Osteoblast (primary cell): ENCODE measurements at places on chromosomes 2 and 18. TPM values are rescaled to one million over a fixed set of nuclear protein-coding genes. Genes with fewer than 3 reads are reported as not detected.

The SCYGR2 gene
- total RNA-seq: not detected in 2 replicates

The TMEM200C gene
- under 0.01 TPM in 2 replicates for total RNA-seq

DNA sequence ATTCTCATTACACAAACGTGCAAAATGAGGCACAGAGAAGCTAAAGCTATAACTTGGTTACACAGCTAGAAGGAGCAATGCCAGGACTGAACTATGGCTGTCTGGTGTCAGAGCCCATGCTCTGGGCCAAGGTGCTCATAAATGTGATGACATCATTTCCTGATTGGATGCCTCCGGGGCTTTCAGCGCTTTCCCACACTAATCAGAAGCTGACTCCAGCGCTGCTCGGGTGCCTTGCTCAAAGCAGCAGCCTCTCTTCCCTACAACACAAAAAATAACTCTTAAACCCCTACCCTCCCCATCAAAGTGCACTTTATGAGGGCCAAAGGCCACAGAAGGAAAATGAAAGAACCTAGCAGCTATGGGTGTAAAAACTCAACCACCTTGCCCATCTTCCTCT is 90.7 kb downstream of the STK39 start:
- peak; percentile 74 for DNase-seq

DNA sequence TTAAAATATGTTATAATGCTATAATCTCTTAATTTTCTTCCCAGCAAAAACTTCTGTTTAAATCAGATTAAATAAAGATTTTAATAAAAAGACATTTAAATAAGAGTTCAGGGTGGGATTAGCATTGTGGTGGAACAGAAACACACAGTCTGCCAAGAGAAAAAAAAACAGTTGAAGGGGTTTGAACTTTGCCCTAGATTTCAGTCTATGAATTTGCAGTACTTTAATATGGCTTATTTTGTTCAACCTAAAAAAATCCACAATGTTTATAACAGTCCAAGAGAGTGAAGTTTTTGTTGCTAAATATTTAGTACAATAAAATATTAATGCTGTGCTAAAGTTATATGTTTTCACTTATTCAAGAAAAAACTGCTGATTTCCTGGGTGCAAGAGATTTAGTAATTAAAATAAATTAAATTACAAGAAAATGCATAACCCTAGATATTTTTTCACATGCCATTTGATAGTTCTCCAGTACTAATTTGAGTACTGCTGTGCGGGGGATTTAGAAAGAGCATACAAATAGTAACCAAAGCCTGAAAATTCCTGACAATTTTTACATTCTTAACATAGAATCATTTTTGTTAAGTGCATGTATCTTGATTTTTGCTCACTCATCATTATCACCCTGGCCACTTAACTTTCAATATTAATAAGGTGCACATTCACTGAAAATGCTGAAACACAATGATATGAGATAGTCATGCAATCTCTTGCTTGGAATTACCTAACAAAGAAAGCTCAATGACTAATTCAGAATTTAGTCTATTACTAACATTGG is 52.6 kb downstream of the SLC40A1 start:
- DNase-seq: no peak

DNA sequence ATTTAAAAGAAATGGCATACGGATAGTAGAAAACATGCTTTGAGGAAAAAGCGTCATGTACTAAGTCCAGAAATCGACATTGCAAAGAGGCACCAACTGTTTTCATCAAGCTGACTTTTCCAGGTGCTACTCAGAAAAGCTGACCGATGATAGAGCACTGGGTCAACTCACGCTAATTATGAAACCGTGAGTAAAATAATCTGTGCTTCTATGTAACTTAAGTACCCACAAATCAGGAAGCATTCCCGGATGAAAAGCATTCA is 353 bp upstream of the NUP35 start:
- DNase-seq: no peak

DNA sequence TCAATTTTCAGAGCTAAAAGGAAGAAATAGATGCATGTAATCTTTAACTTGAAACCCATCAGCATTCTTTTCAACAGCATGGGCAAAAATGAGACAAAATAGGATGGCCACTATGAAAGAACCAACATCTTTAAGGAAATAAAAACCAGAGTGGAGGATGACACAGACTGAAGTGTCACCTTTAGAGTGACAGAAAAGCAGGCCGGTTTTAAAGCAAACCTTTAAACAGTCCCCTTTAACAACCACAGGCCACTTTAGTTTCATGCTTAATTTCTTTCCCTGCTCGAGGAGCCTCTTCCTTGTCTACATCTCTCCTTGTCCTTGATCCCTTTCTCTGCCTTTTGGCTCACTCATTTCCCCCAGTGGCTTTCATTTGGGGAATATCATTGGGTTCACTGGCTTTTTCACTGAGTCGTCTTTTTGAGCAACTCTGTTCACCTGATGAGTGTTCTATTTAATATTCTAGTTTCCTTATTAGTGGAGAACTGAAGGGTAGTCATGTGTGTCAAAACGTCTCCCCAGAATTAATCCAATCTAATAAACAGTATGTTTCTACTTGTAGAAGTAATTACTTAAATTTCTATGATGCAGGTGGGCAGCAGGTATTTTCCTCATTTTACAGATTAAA is 72.5 kb downstream of the DOCK10 start:
- no peak for DNase-seq

GRCh38 chr2:191617575-191617974 is 60.4 kb upstream of the NABP1 start:
- no peak for DNase-seq

DNA sequence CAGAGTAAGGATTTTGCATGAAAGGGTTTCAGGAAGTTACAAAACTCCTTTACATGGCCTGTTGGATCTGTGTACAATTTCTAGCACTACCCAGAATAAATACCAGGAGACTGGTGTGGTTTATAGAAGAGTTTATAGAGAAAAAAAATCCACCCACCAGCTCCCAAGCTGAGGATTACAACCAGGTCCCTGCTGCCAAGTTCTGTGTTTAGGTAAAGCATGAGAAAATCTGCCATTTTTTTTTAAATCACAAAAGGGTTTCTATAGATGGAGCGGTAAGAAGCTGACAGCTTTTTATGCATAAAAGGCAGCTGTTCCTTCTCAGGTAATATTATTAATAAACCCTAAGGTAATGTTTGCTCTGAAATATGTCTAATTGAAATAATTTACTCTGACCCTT is 545.4 kb upstream of the ZEB2 start:
- DNase-seq: no peak

The FBXO11 gene
- total RNA-seq: 56.6 and 57.9 TPM in 2 replicates

DNA sequence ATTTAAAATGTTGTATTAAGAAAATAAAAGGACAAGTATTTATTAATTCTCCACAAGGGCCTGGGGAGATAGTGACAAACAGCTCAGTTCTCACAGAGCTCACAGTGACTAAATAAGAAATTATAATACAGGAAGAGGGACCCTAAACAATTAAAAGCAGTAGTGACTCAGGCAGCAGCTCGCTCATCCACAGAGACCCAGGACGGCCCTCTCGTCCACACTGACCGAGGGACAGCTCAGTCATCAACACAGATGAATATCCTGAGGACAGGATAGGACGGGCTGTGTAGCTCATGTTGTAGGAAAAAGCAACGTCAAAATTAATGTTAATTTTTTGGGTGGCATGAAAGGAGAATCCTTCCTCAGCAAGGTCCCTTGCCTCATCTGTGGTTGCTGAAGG is 44.1 kb downstream of the PARD6G start:
- no peak for DNase-seq

GRCh38 chr18:9182852-9183399 is 46.3 kb downstream of the ANKRD12 start:
- no peak for DNase-seq

DNA sequence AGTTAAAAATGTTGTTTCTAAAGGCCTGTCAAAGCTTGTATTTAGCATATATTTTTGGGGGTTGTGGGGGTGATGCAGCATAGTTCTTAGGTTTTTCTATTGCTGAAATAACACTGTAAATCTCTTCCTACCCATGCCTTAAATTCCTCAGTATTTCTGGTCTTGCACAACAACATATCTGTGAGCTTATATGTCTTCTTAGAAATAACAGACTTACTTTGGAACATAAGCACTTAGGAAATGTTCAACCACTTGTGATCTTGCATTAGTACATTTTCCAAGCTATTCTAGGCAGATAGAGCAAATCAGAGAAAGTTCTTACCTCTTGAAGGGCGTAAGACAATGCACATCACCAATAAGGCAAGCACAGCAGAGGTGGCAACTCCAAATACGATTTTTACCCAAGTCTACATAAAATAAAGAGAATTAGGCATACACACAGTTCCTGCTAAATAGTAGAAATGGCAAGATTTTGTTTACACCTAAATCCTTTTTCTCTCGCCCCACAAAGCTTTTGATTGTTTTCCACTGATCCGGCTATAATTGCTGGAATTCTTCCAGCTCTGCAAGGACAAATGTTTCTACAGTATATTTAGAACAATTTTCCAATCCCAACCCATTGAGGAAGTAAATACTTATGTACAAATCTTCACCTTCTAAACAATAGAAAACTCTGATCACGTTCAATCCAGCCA is 512 bp downstream of the FAP start:
- no peak for DNase-seq

The PDE1A gene
- total RNA-seq: 42.0 and 69.2 TPM in 2 replicates

The GALNT13 gene
- under 0.01 and 0.36 TPM in 2 replicates for total RNA-seq

The SLC16A14 gene
- under 0.01 and 0.29 TPM in 2 replicates for total RNA-seq

DNA sequence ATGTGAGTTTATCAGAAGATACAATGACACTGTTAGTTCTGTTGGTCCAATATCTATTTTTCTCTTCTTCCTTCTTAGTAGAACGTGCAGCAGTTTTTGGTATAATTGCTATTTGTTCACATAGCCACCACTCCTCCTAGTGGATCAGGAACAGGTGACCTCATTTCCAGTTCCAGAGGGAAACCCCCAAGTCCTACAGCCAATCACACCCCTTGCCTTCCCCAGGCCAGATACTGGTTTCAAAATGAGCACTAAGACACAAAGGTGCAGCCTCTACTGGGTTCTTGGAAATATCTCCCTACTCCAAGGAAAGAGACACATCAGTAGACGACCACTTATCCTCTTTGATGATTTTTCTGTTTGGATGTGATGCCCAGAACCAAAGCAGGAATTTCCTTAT is 103.2 kb downstream of the TCF4 start:
- no peak for DNase-seq

DNA sequence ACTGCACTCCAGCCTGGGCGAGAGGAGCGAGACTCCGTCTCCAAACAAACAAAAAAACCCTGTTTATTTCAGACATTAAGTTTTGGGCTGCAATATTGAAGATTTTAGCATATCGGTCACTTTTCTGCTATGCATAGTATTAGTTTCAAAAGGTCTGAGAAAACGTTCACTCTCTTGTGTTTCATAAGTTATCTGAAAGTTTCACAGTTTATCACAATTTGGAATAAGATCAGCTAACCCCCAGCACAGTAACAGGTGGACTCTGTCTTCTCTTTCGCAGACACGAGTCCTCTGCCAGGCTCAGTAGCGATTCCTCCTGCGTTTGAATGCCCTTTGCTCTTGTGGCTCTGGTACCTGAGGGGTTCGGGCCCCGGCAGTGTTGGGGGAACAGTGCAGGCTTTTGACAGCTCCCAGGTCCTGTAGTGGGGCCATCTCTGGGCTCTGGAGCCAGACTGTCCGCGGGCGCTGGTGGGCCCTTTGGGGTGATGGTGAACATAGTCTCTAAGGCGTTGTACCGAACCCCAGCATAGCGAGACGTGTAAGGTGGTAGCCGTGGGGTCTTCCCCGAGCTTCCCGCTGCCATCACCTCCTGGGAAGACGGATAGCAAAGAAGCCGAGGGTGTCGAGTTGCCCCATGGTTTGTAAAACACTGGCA is 20.4 kb downstream of the NFATC1 start:
- DNase-seq: no peak

DNA sequence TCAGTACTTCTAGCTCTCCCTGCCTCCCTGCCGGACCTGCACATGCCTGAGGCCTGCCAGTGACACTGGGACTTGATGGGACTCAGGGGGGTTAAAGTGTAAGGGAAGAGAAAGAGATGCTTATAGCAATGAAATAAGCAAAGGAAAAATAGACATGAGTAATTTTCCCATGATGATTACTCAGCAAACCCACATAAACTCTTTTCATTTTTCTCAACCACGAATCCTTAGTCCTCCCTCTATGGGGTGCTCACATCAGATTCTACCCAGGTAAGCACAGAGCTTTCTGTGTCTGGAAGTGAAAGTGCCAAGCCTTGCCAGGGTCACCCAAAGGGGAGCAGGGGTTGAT is 44.8 kb upstream of the ANKRD62 start:
- DNase-seq: peak; percentile 91

The BOLL gene
- not detected in 2 replicates for total RNA-seq

DNA sequence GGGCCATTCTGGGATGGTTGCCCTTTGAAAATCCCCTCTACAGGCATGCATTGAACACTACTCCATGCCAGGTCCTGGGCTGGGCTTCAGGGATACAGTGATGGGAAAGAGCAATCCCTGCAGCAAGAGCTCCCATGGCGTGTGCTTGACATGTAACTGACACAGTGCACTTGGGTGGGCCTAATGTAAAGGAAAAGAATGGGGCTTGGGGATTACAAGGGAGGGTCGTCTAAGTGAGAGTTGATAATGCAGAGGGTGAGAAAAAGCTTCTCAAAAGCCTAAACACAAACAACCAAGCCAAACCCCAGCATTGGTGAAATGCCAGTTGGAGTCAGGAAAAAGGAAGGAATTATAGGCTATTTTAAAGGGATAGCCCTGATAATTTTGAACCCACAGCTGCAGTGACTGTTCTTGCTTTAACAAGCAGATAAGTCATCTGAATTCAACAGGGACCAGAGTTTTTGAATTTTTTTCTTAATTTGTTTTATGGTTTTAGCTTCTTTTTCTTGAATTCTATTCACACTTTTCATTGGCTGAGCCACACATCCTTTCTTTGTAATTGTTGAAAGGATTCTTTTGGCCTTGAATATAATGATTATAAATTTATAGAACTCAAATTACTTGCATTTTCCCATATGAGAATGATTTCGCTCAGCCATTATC is 308.7 kb downstream of the LPIN1 start:
- peak; percentile 68 for DNase-seq

The CRYGD gene
- total RNA-seq: not detected in 2 replicates

- no peak for DNase-seq
Observed at GRCh38 chr2:238882082-238882755, 34.3 kb downstream of the TWIST2 start.

The WDR35 gene
- 17.4 and 18.1 TPM in 2 replicates for total RNA-seq

- peak; percentile 46 for DNase-seq
Observed at GRCh38 chr18:31041271-31042083, 1.1 kb downstream of the DSC3 start.
